ENCODE measurements at places on chromosomes 6 and 20.

DNA sequence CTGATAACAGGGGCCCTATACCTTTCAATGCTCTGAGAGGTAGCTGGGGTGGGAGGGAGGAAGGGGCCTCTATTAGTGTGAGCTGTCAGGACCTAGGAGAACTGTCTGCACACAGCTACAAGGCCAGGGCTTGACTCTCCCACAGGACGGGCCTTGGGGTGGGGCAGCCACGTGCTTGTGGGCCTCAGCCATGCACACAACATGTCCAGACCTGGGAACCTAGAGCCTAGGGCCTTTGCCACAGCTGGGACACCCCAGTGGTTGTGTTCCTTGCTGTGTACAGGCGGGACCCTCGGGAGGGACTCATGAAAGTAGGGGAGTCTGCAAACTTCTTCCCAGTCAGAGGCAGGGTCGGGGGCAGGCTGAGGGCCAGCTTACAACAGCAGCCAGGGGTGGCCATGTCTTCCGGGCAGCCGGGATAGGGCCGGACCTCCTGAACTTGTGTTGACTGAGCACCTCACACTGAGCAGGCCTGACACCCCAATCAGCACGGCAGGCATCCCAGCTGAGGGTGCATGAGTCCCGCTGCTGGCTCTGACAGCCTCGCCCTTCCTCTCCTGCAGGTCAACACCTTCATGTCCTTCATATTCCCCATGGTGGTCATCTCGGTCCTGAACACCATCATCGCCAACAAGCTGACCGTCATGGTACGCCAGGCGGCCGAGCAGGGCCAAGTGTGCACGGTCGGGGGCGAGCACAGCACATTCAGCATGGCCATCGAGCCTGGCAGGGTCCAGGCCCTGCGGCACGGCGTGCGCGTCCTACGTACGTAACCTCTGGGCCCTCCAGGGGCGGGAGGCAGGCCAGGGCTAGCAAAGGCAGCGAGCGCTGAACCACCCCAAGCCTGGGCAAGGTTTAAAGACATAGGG lies 41.9 kb upstream of the MRGBP start:
- no peak for DNase-seq

- DNase-seq, result no peak
These were observed 45.5 kb downstream of the ADNP start for GRCh38 chr20:50885781-50886180.

- no peak for DNase-seq
These were observed 46.6 kb downstream of the MOXD1 start for GRCh38 chr6:132354517-132355167.

GRCh38 chr6:64037427-64037826 lies 401.8 kb downstream of the PHF3 start:
- no peak for DNase-seq

GRCh38 chr6:48101290-48101689 lies 9.7 kb downstream of the PTCHD4 start:
- no peak for DNase-seq

DNA sequence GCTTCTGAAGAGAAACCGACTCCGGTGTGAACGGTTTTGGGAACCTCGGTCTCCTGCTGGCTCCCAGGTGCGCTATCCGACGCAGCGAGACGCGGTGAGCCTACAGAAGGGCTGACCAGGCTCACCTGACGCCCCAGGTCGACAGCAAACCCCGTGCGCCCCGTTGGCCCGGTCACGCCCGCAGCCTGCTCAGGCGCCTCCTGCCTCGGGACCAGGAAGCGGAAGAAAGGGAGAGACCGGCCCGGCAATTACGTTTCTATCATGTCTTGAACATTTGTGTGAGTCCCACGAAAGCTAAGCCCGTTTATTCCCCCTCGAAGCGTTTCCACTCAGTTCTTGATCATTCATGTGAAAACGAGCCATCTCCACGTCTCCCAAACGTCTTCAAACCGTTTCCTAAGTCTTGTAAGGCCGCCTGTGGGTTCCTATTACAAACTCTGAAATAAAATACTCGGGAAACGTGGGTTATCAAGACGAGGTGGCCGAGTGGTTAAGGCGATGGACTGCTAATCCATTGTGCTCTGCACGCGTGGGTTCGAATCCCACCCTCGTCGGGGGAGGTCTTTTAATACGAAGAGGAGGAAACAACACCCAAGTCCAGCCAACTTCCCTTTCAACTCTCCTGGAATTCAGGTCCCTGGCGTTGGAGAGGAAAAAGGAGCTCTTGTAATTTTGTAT lies 150.5 kb upstream of the PRSS16 start:
- no peak for DNase-seq

DNA sequence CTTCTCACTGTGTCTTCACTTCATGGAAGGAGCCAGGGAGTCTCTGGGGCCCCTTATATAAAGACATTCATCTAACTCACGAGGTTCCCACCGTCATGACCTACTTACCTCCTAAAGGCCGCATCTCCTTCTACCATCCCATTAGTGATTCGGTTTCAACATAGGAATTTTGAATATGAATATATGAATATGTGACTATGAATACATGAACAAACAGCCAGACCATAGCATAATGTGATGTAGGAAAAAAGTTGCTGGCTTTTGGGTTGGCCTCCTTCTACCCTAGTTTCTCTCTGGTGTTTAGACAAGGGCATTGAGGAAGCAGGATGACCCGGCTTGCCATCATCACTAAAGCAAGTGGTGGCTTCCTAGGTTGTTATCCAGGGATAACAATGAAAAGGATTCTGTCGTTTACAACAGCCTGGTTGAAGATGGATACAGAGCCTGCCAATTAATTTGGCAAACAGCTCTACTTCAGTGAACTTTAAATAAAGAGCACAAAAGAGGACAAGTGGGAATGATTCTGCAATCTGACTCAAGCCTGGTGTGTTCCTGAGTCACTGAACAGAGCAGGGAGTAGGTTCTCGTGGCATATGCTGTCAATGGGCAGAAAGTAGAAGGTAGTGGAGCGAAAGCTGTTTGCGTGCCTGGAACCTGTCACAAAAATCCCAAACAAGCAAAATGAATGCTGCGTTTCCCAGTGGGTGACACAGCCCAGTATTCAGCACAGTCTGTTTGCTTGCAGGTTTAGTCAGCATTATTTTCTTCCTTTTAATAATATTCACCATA lies 44.0 kb upstream of the DOK5 start:
- peak; percentile 6 for DNase-seq

- DNase-seq, result no peak
These were observed 19.3 kb upstream of the EFCAB8 start for GRCh38 chr20:32839227-32839981.

DNA sequence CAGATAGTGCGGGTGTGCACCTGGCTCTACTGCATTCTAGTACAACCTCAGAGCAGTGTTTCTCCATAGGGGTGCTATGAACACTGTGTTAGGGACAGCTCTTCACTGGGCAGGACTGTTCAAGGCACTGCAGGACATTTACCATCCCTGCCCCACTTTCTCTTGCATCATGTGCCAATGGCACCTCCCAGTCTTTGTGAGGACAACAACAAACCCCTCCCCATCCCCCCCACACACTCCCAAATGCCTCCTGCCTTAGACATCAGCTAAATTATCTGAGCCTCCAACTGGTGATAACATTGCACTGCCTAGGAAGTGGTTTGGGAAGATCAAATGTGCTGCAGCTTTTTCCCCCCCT lies 98.9 kb downstream of the FYN start:
- DNase-seq, result no peak

DNA sequence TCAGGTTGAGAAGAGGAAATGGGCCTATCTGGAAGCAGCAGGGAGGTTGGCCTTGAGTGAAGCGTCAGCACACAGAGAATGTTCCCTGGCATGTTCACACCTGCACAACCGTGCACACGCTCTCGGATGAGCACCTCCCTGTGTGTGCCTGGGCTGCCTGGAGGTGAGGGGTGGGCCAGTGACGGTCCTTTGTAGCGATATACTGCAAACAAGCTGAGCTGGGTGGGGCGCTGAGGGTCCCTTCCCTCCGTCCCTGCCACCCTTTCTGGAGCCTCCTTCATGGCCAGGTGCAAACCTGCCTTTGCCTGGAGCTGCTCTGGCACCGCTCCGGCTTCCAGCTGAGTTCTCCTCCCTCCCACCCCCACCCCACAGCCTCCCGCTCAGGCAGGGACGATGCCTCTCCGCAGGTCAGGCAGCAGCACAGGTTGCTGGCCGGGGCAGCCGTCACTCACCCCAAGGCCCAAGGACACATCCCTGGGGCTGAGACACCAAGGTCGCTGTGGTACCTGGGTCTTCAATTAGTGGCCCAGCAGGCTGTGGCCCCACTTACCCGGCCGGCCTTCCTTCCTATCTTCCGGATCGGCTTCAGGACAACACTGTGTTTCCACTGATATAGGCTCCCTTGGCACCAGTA lies 111.6 kb downstream of the ERMARD start:
- no peak for DNase-seq

DNA sequence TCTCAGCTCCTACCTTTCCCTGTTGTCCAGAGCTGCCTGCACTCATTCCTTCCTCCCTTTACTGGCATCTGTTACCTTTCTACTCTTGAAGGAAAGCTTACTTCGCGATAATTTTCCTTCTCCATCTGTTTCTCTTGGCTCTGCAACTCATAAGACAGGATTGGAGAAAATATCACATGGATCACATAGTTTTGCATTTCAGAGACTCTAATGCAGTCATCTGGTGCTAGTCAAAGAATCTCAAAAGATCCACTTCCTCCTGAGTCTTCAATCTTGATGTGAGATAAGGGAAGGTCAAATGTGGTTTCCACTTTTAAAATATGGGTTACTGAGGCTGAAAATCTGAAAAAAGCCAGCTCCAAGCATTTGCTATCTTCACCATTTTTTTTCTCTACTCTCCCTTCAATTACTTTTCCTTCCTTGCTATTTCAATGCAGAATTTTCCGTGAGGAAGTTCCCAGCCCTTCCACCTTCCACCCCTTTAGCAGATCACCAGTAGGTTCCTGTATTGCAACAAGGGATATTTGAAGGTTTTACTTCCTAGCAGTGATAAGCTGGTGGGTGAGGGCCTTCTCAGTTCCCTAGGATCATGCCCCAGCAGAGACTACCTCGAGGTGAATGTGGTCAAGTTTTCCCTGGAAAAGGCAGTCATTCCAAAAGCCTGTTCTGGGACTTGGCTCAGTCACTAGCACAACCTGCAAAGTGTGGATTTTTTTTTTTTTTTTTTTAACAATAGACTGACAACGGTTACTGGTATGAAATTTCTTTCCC lies 62.8 kb upstream of the LRRC1 start:
- no peak for DNase-seq

GRCh38 chr20:63124782-63125580 lies 91.0 kb downstream of the YTHDF1 start:
- no peak for DNase-seq

DNA sequence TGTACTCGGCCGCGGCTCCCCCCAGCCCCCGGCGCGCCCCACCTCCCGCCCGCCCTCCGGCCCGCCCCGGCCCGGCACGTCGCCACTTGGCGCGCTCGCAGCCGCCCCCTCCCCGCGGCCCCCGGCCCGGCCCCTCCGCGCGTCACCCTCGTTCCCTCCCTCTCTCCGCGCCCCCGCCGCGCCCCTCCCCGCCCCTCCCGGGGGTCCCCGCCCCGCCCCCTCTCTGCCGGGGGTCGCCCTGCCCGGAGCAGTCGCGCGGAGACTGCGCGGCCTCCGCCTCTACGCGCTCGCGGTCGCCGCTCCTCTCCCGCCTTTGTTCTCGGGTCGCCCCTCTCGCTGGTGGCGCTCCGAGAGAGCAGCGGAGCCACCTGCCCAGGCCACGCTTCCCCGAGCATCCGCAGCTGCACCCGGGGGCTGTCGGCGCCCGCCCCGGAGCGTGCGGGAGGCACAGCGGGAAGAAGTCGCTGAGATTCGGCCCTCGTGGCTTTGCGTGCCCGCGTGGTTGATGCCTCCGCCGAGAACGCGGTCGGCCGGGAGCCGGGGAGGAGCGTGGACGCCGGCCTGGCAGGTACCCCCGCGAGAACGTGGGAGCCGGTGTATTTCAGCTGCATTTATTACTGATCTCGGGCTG lies at the start of gene PHF10:
Gene PHF10 (minus strand): TSS at position 7 of the 631 bp plus-strand sequence. CDS start 569 bp downstream, outside the sequence.
- peak; percentile 43 for DNase-seq

DNA sequence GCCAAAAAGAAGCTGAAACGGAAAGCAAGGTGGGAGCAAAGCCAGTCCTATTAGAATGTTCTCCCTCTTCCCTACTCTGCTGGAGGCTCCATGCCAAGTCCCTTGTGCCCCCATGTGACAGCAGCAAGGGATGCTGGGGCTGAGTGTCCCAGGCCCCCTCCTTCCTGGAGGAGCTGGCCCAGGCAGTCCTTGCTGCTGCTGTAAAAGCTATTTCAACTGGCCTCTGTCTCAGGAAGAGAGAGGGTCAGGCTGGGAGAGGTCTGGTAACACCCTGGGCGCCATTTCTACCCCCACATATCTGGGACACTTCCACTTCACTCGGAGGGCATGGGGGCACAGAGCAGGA lies 25.0 kb downstream of the TTBK1 start:
- DNase-seq, result peak; percentile 85

- no peak for DNase-seq
These were observed 32.0 kb downstream of the RPP40 start for GRCh38 chr6:4971851-4972250.

GRCh38 chr6:15213838-15214400 lies 31.9 kb upstream of the JARID2 start:
- no peak for DNase-seq

- DNase-seq, result no peak
These were observed at the start of gene SLC52A3 for GRCh38 chr20:768426-768978. TSS of gene SLC52A3 (minus strand) at chr20:768500. CDS start at chr20:765774, 2,726 bp downstream.

DNA sequence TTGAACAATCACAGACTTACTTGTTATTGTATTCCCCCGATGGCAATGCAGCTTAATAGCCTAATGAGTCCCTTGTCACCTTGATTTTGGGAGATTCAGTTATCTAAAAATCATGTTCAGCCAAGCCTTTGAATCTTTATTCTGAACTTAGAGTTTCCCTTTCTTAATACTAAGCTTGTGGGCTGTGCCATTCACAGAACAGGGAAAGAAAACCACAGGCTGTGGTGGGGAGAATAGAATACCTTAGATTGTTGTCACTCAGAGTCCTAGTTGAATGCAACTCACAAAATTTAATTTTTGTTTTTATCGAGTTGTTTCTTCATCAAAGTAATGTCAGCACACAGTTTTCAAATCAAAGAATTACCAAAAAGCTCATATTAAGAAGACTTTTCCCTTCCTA lies 37.4 kb downstream of the RFPL4B start:
- DNase-seq, result no peak

DNA sequence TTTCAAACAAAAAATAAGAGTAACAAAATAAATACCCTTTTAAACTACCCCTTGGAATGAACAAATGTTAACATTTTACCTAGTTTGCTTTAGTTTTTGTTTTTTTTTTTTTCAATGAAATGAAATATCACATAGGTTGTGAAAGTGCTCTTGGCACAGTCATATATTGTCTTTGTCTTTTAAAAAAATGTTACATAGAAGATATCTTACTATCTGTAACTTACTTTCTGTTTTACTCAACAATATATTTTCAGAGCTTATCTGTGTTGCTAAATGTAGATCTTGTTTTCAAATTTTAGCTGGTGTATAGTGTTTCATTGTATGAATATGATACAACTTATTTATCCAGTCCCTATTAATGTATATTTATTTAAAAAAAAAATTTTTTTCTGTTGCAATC lies 8.6 kb downstream of the CEP57L1 start:
- DNase-seq, result no peak
